ENCODE measurements at places on chromosomes 2 and 18.

- no peak for DNase-seq
These were observed 448.1 kb downstream of the PTH2R start for GRCh38 chr2:208854717-208855116.

DNA sequence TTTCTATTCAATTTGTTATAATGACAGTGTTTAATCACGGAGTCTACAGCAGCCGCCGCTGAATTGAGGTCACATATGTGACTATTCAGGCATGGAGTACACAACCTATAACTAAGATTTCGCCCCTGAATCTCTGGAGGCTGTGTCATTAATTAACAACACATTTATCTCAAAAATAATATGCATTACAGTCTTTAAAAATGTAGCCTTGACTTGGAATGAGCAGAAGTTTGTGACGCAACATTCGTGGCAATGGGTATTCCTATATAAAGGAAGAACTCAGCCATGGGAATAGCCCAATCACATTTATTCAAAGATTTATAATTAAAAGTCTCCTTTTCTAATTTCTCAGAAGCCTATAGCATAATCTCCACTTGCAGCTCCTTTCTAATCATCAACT is 60.6 kb upstream of the LYPD1 start:
- DNase-seq = no peak

- no peak for DNase-seq
These were observed 47.9 kb downstream of the TRPM8 start for GRCh38 chr2:233965032-233965603.

GRCh38 chr2:58606799-58607198 is 365.7 kb upstream of the FANCL start:
- DNase-seq = no peak

- DNase-seq = no peak
These were observed 40.3 kb downstream of the TNFRSF11A start for GRCh38 chr18:62365420-62365819.

GRCh38 chr2:15313657-15314056 is 247.5 kb downstream of the NBAS start:
- DNase-seq = no peak

DNA sequence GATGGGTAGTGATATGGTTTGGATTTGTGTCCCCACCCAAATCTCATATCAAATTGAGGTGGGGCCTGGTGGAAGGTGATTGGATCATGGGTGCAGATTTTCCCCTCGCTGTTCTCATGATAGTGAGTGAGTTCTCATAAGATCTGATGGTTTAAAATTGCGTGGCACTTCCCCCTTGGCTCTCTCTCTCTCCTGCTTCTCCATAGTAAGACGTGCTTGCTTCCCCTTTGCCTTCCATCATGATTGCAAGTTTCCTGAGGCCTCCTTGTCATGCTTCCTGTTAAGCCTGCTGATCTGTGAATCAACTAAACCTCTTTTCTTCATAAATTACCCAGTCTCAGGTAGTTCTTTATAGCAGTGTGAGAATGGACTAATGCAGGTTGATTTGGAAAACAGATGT is 223.2 kb upstream of the APCDD1 start:
- no peak for DNase-seq

DNA sequence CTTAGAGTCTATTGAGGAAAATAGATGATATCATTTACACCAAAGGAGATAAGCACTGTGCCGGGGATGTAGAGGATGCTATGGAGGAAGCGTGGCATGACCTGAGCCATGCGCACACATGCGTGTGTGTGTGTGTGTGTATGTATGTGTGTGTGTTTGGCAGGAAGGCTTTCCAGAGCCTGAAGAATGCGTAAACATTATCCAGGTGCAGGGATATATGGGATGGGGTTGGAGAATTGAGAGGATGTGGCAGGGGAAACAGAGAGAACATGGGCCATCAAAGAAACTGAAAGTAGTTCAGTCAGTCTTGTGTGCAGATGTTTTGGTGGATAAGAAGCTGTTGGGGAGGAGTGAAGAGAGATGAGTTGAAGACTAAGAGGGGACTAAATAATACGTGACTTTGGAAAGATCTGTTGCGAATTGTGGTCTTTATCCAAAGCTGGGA is 9.3 kb upstream of the STAT1 start:
- no peak for DNase-seq

GRCh38 chr2:152740743-152741328 is 22.4 kb downstream of the ARL6IP6 start:
- DNase-seq = no peak

GRCh38 chr2:2942906-2943305 is 434.7 kb downstream of the EIPR1 start:
- DNase-seq = no peak

DNA sequence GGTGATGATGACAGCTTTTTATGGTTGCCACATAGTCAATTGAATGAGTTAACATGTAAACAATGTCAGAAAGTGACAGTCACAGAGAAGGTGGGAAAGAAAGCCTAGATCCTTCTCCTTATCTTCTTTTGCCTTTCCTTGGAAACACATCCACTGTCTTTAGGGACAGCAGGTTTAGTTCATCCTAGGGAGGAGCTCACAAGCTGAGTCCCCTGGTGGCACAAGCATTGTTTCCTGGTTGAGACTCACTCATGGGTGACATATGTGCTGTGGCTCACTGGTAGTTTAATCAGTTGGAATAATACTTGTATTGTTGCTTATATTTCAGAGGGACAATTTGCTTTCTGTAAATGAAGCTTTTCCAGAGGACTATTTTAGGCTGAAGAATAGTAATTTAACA is 598.5 kb downstream of the CNTNAP5 start:
- DNase-seq = no peak

DNA sequence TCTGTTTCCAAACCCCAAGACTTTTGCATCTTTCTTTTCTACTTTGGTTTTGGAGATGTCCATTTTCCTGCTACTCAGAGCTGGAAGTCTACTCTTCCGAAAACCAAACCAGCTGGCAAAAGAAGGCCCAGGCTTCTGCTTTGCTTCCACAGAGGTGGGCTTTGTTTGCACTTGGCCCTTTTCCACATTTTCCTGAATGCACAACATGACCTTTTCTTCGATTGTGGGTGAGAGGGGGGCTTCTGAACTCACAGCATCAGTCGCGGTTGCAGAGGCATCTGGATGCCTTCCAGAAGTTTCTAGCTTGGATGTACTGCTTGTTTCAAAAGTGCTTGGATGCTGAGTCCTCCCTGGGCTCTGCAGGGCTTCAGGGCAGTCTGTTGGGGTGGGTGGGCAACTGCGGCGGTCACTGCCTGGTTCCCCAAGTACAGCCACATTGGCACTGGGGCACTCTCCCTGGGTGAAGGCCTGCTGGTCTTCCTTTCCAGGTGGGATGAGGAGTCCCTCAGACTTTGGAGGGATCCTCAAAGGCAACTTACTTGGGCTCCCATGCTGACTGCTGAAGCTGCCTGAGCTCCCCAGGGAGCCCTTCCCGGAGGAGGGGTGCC is 112.3 kb upstream of the LYPD1 start:
- no peak for DNase-seq

DNA sequence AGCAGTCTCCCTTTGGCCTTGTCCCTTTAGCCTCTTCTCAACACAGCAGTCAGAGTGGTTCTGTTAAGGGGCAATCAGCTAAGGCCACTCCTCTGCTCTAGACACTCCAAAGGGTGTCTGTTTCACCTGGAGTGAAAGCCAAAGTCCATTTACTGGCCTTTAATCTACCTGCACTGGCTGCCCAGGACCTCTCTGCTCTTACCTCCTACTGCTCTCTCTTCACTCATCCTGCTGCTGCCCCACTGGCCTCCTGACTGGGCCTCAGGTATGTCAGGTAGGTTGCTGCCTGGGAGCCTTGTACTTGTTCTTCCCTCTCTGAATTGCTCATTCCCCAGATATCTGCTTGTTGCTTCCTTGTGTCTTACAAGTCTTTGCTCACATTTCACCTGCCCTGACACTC is 68.2 kb downstream of the PIKFYVE start:
- DNase-seq = no peak

GRCh38 chr2:234678711-234679110 is 181.8 kb upstream of the ARL4C start:
- no peak for DNase-seq

GRCh38 chr2:177598326-177599138 is 206.0 kb downstream of the AGPS start:
- DNase-seq = no peak

- DNase-seq = no peak
These were observed 13.2 kb downstream of the POU3F3 start for GRCh38 chr2:104866883-104867812.

GRCh38 chr2:100197631-100198153 is 55.3 kb upstream of the AFF3 start:
- DNase-seq = no peak

- DNase-seq = no peak
These were observed 145.2 kb upstream of the SYT4 start for GRCh38 chr18:43422518-43422917.

- no peak for DNase-seq
These were observed 11.2 kb downstream of the RHBDD1 start for GRCh38 chr2:226847090-226847489.

GRCh38 chr18:56844556-56844955 is 193.4 kb downstream of the WDR7 start:
- DNase-seq = no peak

- DNase-seq = no peak
These were observed 54.9 kb upstream of the IGFBP2 start for GRCh38 chr2:216578325-216578724.

GRCh38 chr18:23738151-23738550 is 48.9 kb downstream of the LAMA3 start:
- DNase-seq = no peak

GRCh38 chr2:127107622-127107999 is 657 bp upstream of the BIN1 start:
- DNase-seq = no peak

DNA sequence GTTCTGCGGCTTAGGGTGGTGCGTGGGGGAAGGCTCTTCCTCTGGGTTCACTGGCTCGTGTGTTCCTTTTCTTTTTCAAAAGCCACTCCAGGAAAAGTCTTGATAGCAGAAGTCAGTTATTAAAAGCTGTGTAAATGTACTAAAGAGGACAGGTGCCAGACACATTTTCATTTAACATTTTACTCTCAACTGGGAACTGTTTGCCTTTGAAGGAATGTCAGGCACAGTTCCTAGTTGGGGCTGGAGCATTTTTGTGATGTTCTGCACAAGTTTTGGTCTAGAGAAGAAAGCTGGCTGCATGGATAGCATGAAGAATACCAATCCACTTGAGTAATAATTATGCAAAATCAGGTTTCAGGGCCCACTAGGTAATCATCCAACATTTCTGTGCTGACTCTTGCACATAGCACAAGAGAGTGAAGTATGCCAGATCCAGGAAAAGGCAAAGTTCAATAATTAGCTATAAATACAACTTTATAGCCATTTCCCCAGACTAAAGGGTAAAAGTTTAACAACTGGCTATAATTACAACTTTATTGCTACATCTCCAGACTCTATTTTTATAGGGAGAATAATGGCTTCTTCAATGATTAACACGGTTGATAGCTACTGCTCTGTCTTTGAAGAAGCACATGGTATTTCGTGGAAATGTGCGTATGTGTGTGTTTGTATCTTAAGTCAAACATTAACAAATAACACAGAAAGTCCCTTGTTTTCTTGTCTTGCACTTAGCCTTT is 16.2 kb downstream of the SCYGR8 start:
- no peak for DNase-seq

- no peak for DNase-seq
These were observed 28.3 kb upstream of the UBE2E3 start for GRCh38 chr2:180952082-180952481.
